HT1080 (cell line): ENCODE measurements at places on chromosomes 5 and 9. TPM values are rescaled to one million over a fixed set of nuclear protein-coding genes. Genes with fewer than 3 reads are reported as not detected.
A peak's percentile ranks its signal among the peaks of the same experiment; 100 is the strongest.

Gene PLPP7
- 0.56 and 1.6 TPM in 2 replicates for total RNA-seq

Gene ANKRD34B
- total RNA-seq = not detected in 2 replicates

Gene STPG3
- not detected in 2 replicates for total RNA-seq

Gene SLC6A19
- total RNA-seq = not detected in 2 replicates

Gene ANKRD18A
- not detected in 2 replicates for total RNA-seq

Gene UGCG
- total RNA-seq = 117 and 130 TPM in 2 replicates

- DNase-seq = no peak
Measured at GRCh38 chr5:6434731-6435130, 13.9 kb upstream of the UBE2QL1 start.

DNA sequence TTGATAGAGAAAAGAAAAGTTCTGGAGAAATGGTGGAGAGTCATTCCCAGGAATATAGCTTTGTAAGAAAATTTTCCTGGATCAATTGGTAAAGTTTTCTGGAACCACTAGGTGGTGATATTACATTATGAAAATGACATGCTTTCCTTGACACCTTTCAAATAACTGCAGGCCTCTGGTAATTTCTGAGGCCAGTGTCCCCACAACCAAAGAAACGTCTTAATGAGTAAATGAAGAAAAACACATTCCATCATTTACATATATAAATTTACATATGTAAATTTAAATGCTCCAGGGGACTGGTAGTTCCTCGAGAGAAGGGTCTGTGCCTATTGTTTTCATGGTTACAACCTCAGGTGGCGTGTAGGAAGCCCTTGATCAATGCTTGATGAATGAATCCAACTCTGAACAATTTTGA is 17.2 kb upstream of the RGS3 start:
- DNase-seq = peak; percentile 59

DNA sequence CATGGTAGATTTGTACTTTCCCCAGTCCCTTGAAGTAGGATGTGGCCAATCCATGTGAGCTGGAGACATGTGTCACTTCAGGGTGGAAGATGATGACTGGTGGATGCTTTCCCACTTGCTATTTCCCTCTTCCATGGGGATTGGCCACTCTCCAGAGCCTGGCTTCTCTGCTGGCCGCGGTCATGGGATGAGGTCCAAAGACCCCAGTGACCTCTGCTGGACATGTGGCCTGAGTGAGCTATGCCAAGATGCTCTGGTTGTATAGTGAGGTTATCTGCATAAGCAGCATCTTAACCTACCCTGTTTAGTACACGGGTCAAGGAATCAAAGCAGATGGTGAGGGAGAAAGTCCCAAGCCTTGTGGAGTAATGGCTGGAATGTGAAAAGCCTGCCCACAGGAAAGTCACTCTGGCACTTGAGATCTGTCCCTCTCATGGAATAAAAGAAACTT is 47.1 kb downstream of the SH3PXD2B start:
- DNase-seq = no peak

- no peak for DNase-seq
Measured at GRCh38 chr5:133123297-133123696, 71.5 kb downstream of the HSPA4 start.

DNA sequence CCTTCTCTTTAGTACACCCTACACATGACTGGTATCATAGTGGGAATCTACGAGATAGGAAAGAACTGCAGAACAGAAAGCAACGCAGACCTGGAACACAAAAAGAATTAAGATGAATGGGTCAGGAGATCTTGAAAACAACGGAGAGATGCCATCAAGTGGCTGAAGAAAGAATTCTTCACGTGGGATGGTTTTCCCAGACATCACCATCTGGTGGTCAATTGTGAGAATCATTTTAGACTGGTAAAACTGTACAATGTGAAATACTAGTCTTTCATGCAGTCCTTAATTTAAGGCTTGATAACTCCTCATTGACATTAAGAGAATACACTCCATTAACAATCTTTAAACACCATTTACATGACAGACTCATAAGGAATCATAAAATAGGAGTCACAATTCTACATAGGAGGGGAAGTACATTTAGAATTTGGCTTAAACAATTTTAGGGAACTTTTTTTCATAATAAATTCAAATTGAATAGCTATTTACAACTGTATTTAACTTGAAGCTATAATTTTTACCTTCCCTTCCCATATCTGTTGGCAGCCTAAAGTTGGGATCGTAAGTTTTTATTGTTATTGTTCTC is 128.4 kb upstream of the TRPM3 start:
- DNase-seq = peak; percentile 50

DNA sequence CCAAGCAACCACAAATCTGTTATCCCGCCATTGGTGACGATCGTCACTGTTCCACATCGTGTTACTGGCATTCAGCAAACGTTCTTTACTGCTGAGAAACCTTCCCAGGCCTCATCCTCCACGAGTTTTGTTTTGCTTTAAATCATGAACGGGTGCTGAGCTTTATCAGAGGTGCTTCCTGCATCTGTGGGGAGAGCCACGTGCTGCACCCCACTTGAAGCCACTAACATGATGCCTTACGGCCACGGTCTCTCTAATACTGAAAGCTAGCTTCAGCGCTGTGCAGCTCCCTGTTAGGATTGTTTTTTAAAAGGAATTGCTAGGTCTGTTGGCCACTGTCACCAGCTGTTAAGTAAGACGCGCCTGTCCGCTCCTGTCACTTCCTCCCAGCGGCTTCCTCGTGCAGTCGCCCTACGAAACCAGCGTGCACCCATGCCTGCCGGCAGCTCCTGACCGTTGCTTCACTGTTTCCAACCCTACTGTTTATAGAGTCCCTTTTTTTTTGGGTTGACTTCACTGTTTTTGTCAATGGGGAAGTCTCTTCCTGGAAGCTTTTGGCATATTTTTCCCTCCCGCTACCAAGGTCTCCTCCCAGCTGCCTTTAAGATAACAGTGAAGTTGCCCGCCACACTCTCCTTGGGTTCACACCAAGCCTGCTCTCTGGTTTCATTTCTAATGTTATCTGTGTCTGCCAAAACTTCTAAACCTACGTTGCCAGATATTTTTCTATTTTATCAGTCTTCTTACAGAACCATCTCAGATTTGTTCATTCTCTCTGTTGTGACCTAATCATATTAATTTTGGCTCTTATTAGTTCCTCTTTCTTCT is 20.3 kb downstream of the LPCAT1 start:
- no peak for DNase-seq

DNA sequence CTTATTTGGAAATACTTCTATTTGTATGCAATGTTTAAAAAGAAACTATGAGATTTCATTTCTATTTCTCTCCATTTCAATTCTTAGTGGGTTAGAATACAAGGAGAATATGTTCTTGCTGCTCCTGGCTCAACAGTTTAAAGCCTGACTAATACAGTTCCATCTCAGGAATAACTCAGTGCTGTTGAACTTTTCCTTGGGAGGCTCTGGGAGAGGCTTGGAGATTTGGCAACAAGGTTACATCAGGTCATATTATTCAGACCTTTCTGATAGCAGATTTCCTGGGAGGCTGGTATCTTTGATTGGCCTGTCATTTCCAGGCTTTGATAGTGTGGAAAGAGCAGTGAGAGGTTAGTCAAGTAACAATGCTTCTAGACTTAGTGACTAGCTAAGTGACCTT is 481.7 kb upstream of the KLF4 start:
- DNase-seq = no peak

GRCh38 chr5:39947657-39948056 is 522.9 kb upstream of the DAB2 start:
- DNase-seq = peak; percentile 3

DNA sequence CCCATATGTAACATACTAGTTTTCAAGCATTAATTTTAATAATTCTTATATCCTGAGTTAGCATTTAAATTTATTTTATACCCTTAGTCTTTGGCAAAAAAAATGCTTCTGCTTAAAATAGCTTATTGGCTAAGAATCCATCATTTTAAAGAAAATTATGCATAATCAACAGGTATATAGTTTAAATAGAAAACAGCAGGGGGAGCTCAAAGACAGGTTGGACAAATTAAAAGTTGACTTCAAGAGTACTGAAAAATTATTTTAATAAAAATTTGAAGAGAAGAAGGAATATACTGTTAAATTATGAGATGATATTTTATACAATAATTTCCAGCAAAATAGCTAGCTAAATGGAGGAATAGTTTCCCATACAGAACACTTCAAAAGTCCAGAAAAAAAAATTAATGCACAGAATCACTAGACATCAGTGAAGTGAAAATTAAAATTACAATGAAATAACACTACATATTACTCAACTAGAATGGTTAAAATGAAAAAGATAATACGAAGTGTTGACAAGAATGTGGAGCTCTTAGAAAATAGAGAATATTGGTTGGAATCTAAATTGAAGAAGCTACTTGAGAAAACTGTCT is 387.1 kb downstream of the PDE4D start:
- DNase-seq = no peak
